ENCODE measurements at places on chromosomes 12 and 14.

DNA sequence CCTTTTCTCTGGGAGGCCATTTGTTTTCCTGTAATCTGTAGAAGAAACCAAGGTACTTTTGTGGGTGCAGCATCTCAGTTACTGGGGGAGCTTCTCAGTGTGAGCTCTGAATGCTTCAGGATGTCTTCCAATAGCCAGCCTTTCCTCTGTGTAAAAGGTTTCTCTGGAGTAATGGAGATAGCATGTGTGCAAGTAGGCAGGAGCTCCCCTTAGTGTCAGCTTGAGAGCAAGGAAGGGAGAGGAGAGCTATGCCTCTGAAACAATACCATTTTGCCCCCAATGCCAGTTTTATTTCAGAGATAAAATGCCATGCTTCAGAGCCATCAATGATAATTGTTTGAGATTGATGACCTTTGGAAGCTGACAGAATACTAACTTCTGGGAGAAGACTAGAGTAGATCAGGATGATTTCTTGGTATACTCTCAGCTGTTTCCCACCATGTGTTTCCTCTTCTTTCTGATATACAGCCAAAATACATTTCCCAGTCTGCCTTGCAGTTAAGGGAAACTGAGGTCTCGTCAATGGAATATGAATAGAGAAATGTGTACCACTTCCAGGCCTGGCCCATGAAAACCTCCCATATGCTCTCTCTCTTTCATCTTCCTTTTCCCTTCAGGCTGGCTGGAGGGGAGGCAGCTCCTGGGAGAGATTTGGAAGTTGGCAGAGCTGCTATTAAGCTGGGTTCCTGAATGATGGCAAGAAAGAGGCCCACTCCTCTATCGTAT is 125.7 kb downstream of the CRADD start:
- DNase-seq, result no peak

DNA sequence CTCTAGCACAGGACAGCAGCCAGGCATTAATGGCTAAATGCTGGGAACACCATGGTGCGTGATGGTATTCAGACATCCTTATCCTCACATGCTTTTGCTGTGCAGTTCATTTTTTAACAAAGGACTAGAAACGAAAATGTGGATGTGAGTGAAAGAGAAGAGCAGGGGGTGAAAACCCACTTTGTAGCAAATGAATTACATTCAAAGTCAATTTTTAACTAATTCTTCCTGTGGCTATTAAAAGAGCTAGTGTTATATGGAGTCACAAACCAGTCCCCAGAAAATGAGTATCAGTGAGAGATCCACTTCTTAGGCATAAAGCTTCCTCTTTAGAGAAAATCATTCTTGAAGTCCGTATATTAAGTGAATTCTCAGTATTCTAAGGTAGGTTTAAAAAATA is 592.0 kb upstream of the LMO3 start:
- no peak for DNase-seq

DNA sequence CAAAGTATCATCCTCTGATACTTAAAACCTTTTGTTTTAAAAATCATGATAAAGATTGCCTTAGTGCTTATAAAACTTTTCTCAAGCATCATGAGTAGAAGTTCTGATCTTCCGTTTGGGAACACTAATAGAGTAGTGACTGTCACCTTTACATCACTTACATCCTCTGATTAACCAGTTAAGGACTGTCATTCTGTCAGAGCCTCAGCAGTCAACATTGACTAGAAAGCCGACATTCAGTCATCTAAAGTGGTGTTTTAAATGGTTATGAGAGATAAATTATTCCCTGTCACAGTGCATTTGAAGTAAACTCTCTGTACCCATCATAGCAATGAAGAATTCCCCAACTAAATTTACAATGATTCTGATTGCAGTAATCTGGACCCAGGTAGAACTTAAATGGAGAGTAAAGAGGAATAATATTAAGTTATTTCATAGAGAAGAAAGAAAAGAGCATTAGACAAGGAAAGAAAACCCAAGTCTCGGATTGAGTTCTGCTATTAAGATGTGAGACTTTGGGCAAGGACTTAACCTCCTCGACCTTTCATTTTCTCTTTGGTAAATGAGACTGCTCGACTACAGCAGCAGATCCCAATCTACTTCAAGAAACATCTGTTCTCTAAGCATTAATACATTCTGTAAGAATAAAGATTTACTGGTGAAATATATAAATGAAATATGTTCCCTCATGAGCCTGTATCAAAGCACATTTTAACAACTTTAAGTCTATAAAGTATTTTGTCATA is 563.9 kb upstream of the LMO3 start:
- DNase-seq, result no peak

- no peak for DNase-seq
These were observed 55.2 kb downstream of the RASSF3 start for GRCh38 chr12:64665514-64665913.

GRCh38 chr12:51932218-51933076 is 19.1 kb upstream of the ACVR1B start:
- no peak for DNase-seq

- no peak for DNase-seq
These were observed 206.4 kb downstream of the PIK3C2G start for GRCh38 chr12:18467620-18468245.

GRCh38 chr14:56805992-56806727 is 4.1 kb downstream of the OTX2 start:
- DNase-seq, result no peak
